Stimulated activated CD4-positive, alpha-beta T cell treated with anti-CD3 and anti-CD28 coated beads, Interleukin-12 subunit alpha, Interleukin-12 subunit beta, amount 100 ng/mL, for 4 hours (primary cell): ENCODE measurements at places on chromosomes 6 and 20.
A peak's percentile ranks its signal among the peaks of the same experiment; 100 is the strongest.

DNA sequence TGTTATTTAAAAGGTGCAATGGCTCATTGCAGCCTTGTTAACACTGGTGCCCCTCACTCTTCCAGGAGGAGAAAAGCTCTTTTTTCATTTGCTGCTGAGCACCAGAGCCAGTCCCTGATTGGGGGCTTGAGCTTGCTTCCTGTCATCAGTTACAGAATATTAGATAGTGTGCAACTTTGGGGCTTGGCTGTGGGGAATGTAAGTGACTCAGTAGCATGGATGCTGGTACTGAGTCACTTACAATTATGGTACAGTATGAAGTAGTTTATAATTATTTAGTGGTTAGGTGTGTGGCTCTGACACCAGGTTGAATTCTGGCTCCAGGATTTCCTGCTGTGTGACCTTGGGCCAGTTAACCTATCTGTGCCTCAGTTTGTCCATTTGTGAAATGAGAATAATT is 37.6 kb downstream of the ANKS1A start:
- no peak for DNase-seq

DNA sequence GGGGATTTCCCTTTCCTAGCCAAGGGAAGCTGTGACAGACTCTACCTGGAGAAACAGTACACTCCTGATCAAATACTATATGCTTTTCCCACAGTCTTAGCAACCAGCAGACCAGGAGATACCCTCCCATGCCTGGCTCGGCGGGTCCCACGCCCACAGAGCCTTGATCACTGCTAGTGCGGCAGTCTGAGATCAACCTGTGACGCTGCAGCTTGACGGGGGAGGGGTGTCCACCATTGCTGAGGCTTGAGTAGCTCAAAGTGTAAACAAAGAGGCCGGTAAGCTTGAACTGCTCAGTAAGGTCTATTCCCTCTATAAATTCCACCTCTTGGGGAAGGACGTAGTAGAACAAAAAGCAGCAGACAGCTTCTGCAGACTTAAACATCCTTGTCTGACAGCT is 63.2 kb downstream of the WASF1 start:
- DNase-seq: no peak

- DNase-seq: no peak
These were observed 78.4 kb upstream of the MLN start for GRCh38 chr6:33882154-33882553.

GRCh38 chr6:72414657-72415056 is 207.2 kb upstream of the KCNQ5 start:
- no peak for DNase-seq

- no peak for DNase-seq
These were observed 147.1 kb downstream of the MRPL14 start for GRCh38 chr6:43980004-43980795.

GRCh38 chr20:51096582-51097267 is 73.8 kb upstream of the KCNG1 start:
- no peak for DNase-seq

DNA sequence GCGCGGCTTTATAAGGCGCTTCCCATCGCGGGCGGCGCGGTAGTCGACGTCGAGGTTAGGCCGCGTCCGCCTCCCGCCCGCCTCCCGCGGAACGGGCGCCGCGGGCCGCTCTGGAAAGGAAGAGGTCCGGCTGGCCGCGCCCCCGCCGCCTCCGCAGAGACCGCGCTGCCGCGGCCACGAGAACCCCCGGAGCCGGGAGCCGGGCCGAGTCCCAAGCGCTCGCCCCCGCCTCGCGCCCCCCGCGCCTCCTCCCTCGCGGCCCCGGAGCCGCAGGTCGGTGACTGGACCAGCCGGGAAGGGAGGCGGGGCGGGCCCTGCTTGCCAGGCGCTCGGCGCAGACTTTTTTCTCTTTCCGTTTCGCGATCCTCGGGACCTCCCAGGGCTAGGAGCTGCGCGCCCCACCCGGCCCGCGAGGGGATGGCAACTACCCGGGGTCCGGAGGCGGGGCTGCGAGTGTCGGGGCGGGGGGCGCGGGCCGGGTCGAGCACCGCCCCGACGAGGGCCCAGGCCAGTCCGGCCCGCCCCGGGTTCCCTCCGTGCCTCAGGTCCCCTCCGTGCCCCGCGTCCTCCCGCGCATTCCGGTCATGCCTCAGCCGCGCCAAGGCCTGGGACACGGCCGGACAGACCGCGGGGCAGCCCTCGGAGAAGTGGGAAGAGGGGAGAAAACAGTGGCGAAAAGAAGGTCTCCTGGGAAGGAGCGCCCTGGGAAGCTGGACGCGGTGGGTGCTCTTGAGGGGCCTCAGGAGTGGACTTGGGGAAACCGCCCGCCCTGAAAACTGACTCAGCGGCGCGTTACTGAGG is 417 bp upstream of the PXDC1 start:
- peak; percentile 64 for DNase-seq

- no peak for DNase-seq
These were observed 86.7 kb upstream of the F13A1 start for GRCh38 chr6:6407071-6407741.

GRCh38 chr20:41076776-41077175 is 48.2 kb downstream of the TOP1 start:
- DNase-seq: no peak

DNA sequence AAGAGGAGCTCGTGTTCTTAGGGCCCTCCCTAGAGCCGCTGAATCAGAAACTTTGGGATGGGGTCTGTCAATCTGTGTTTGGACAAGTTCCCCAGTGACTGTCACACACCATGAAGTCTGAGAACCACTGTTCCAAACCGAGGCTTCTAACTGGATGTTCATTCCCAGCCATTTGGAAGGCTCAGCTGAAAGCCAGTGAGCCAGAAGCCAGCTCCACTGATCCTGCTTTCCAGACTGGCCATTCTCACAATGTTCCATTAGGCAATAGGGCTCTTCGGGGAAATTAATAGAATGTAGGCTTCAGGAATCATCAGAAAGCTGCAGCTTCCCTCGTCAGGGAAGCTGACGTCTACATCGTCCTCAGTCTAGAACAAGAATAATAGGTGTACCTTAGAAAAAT is 90.8 kb upstream of the QKI start:
- DNase-seq: no peak
